Ecto neural progenitor cell (in vitro differentiated cells): ENCODE measurements at places on chromosomes 5 and 9.

- DNase-seq, result no peak
These were observed 187.6 kb upstream of the GRAMD2B start for GRCh38 chr5:126235628-126236027.

- DNase-seq, result no peak
These were observed 185.0 kb upstream of the PRLR start for GRCh38 chr5:35415309-35415708.

- DNase-seq, result no peak
These were observed 800 bp downstream of the AMBP start for GRCh38 chr9:114077162-114077837.

DNA sequence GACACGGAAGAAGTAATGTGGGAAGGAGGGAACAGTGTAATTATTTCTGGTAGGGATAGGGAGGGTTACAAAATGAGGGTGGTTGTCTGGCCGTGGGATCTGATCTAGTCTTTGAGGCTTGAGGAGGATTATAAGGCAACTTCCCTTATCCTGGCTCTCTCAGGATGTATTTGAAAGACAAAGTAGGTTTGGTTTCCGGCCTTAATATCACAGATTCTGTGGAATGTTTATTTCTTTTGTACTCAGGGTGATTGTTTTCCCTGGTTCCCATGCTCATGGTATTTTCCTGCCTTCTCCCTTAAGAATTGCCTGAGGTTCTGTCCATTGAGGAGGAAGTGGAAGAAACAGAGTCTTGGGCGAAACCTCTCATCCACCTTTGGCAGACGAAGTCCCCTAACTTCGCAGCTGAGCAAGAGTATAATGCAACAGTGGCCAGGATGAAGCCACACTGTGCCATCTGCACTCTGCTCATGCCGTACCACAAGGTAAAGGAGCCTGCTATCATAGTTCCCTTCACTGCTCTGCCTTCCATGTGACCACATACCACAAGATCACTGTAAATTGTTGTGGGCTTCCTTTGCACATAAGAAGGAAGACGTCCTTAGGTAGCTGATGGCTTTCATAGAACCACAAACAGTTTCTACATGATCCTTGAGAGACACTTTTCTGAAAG, 253.8 kb downstream of the KDM4C start:
- DNase-seq, result no peak

DNA sequence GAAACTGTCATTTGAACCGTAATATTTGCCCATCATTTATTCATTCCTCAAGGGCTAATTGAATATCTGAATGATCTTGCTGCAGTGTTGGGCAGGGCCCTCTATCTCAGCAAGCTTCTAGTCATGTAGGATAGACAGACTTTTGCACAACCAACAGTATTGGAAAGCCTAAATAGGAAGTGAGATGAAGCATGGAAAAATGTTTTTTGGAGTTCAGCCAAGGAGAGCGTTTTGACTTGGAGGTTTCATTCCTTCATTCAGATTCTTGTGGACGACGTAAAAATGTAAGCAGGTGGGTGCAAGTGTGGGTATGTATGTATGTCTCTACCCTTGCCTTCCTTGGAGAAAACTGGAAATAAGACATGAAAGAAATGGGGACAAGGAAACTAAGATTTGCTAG, 15.5 kb downstream of the DAPK1 start:
- no peak for DNase-seq

GRCh38 chr9:88503081-88503844, 31.7 kb upstream of the NXNL2 start:
- no peak for DNase-seq

GRCh38 chr9:72154468-72155285, 5.4 kb downstream of the GDA start:
- no peak for DNase-seq

GRCh38 chr5:139930406-139930805, 112.7 kb downstream of the NRG2 start:
- DNase-seq, result no peak
